ENCODE measurements at places on chromosomes 7 and 10.

DNA sequence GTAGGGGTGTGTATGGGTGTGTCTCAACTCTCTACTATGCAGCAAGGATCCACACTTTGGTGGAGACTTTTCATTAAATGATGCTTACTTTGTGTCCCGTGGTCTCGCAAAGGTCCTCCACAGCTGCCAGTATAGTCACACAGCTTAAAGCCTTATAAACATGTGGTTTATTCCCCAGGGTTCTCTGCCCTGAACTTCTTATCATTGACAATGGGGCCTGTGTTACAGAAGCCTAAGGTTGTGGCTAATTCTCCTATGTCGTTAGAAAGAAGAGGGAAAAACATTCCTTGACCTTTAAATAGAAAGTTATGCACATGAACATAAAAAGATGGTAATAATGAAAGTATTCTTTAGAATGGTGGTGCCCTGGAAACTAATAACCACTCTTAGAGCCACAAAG is 201.4 kb downstream of the INHBA start:
- no peak for DNase-seq

- DNase-seq: peak; percentile 40
Observed at GRCh38 chr7:64630496-64630895, 35.4 kb upstream of the ZNF107 start.

GRCh38 chr7:27079234-27079975 is 16.4 kb downstream of the HOXA1 start:
- no peak for DNase-seq

DNA sequence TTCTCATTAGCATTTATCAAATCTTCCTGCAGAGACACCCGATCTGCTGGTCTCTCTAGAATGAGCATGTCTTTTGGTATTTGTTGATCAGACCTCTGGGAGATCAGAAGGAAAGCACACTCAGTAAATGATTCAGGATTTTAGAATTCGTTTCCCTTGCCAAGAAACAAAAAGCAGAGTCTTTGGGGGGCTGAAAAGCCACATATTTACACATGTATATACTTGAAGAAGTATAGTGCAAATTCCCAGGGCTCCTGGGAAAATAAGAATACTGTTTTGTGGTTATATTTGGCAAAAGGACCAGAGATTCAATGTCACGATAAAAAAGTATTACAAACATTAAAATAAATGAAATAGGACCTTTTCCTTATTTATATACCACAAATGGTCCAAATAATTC is 100.2 kb downstream of the AGMO start:
- peak; percentile 94 for DNase-seq

DNA sequence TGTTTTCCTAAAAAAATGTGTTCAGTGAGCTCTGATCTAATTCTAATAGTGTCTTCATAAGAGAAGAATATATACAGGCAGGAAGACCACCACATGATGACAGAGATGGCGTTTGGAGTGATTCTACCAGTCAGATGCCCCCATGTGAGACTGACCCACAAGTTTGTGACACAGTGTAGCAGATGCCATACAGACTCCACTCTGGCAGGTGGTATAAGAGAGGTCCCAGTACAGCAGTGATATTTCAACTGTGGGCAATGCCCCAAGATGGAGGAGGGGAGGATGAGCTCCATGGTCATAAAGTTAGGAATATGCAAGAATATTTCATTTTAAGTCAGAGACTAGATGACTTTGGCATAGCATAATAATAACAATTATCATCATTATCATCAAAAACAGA is 1022.6 kb downstream of the KCNMA1 start:
- no peak for DNase-seq

GRCh38 chr10:113177936-113178335 is 227.9 kb downstream of the TCF7L2 start:
- no peak for DNase-seq

GRCh38 chr7:41107938-41108448 is 594.9 kb downstream of the INHBA start:
- peak; percentile 79 for DNase-seq

DNA sequence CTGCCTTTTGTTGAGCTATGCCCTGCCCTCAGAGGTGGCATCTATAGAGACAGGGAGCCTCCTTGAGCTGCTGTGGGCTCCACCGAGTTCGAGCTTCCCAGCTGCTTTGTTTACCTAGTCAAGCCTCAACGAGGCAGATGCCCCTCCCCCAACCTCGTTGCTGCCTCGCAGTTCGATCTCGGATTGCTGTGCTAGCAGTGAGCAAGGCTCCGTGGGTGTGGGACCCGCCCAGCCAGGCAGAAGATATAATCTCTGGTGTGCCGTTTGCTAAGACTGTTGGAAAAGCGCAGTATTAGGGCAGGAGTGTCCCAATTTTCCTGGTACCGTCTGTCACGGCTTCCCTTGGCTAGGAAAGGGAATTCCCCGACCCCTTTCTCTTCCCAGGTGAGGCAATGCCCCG is 88.4 kb upstream of the CDK6 start:
- DNase-seq: no peak

DNA sequence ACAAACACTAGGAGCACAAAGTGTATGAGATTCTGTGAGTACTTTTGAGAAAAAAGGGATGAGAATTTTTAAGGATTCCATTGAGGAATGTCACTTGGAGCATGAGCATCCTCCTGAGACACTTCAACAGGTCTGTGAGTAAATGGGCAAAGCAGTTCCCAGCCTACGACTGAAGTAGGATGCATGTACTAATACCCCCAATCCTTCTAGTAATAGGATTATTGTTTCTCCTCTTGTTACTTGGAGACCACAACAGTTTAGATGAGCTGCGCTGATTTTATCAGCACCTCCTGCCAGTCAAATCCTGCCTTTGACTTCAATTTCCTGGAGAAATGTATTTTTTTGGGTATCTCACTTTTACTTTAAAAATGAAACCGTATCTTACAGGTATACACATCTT is 820 bp downstream of the BBS9 start:
- DNase-seq: peak; percentile 26

DNA sequence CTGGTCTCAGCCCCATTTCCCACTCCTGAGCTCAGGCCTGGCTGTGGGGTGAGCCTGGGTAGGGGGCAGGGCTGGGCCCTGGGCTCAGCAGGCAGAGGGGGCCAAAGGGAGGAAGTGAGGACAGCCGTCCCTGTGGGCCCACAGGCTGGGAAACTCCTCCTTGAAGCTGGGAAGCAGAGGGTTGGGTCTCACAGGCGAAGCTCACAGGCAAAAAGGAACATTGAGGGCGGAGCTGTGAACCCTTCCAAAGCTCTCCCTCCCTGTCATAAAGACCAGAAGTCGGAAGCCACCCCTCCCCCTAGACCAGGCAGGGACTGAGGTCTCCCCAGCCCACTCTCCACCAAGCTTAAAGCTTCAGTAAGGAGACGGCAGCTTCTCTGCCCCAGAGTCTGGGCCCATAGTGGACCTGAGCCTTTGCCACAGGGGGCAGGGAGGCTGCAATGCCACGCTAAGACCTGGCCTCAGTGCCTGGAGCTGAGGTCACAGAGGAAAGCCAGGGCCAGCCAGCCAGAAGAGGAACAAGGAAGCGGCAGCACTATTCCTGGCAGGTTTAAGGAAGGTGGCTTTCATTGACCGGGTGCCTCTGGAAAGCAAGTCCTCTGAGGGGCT is 1.0 kb upstream of the KCP start:
- DNase-seq: no peak

DNA sequence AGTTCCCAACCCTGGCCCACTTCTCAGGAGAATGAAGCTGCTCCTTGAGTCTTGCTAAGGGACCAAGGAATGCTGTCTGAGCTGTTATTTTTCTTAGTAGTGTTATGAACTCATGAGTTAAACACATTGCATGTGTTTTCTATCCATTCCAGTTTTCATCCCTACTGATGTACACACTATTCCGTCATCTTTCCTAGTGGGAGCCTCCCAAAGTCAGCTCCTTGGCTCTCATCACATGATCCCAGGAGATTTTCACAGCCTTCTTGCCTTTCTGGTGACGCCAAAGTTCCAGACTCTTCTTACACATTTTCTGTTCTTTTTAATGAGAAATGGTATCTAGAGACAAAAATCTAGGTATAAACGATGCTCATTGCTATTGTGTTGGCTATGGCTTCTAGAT is 8.4 kb upstream of the C10orf71 start:
- no peak for DNase-seq

GRCh38 chr10:119724593-119725516 is 995 bp upstream of the INPP5F start:
- DNase-seq: peak; percentile 39

DNA sequence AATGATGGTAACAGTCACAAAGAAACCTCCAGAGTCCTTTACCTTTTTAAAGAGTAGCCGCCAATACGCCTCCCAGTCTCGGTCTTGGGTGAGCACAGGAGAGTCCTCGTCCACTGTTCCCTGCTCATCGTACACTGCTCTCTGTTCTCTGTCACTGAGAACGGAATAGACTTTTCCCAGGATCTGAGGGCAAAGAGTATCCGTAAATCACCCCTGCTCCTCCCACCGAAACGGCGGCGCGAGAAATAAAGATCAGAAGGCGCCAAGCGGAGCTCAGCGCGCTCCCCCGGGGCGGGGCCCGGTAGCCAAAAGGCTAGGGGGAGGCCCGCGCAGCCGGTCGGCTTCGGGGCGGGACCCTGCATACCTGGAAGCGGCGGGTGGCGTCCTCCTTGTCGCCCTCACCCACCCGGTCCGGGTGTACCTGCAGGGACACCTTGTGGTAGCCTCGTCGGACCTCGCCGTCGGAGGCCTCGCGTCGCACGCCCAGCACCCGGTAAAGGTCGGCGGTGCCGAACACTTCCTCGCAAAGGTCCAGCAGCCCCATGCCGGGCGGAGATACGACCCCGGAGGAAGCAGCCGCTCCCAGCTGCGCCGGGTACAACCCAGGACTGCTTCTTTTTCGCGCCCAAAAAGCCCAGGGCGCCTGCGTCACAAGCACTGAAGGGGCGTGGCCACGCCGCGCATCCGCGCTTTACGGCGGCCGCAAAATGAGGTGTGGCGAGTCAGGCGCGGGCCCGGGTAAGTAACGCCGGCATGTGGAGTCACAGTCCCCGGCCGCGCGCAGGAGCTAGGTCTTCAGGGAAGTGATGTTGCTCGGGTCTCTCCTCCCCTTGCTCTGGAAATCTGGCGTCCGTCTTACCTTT is at the start of gene DNAJC9:
Gene DNAJC9, minus strand, starts transcription at position 610 of the 863 bp plus-strand sequence. Its CDS starts 66 bp downstream, at position 544.
- DNase-seq: peak; percentile 96

DNA sequence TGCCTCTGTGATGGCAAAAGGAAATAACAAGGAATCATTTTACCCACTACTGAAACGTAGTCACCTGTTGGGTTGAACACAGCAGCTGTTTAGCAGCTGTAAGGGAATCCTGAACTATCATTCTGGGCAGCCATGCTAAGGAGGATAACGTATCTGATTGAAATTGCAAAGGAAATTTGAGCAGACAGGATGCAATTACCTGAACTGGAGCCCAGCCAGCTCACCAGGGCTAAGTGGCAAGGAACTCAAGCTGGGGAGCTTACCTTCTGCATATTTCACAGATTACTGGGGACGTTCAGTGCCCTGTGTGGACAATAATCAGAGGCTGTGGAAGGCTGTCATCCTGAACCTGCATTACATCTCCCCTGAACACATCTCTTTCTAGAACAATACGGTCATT is 650.5 kb downstream of the SORCS3 start:
- DNase-seq: no peak
